MM.1S (cell line): ENCODE measurements at places on chromosomes 2 and 18.

DNA sequence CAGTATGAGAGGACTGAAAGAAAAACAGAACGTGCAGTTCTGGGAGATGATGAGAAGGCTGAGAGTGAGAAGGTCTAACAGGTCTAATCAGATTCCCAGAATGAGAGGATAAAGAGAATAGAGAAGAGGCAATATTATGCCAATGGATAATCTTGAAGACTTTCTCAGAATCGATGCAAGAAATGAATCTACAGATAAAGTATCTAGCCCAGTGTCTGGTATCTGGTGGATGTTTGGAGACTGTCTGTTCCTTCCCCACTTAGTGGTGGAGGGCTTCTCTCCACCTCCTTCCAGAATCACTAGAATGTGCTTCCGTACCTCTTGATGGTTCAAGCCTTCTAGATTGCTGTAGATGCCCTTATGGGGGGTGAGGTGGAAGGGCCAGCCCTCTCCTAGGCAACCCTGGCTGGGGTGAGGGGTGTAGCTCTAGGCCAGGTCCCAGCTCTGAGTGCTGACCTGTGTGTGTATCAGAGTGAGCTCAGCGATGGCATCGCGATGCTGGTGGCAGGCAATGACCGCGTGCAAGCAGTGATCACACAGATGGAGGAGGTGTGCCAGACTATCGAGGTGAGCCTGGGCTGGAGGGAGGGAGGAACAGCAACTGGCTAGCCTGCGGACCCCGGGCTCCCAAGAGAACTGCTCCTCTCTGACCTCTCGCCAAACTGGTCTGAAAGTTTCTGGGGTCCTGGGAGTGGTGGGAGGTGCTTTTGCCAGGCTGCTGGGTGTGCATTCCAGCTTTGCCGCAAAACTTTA, 3.6 kb downstream of the UCN start:
- H3K27me3 ChIP-seq = no peaks in the 10 kb centered on the region
- no peak overlapping the region for H3K4me3 ChIP-seq
- no peak overlapping the region for H3K27ac ChIP-seq
- DNase-seq = no peak

GRCh38 chr2:129212299-129212958, 767.0 kb upstream of the RAB6C start:
- no peak for DNase-seq
- H3K4me3 ChIP-seq = no peak overlapping the region
- H3K27ac ChIP-seq = no peak overlapping the region
- no peaks in the 10 kb centered on the region for H3K4me1 ChIP-seq

DNA sequence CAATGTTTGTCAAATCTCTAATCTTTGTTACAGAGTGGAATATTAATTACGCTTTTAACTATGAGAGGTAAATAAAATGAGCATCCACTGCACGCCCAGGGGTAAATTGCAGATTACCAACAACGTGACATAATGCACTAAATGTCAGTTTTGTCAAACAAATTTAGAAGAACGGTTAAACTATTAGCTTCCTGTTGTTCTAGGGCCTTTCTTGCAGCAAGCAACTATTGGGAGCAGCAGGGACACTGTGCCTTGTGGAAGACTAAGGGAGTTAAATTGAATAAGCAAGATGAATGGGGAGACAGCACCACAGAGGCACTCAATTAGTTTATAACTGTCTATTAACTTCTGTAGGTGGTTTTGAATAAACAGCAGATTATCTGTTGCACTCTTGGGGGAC, 391.0 kb upstream of the RAB12 start:
- H3K27me3 ChIP-seq = no peaks in the 10 kb centered on the region
- H3K4me1 ChIP-seq = no peaks in the 10 kb centered on the region
- DNase-seq = no peak
- no peak overlapping the region for H3K27ac ChIP-seq

GRCh38 chr2:2646433-2647051, 315.5 kb upstream of the MYT1L start:
- no peaks in the 10 kb centered on the region for H3K36me3 ChIP-seq
- no peak overlapping the region for H3K4me3 ChIP-seq
- H3K4me1 ChIP-seq = no peaks in the 10 kb centered on the region
- H3K27me3 ChIP-seq = no peaks in the 10 kb centered on the region
- peak; percentile 41 for DNase-seq

DNA sequence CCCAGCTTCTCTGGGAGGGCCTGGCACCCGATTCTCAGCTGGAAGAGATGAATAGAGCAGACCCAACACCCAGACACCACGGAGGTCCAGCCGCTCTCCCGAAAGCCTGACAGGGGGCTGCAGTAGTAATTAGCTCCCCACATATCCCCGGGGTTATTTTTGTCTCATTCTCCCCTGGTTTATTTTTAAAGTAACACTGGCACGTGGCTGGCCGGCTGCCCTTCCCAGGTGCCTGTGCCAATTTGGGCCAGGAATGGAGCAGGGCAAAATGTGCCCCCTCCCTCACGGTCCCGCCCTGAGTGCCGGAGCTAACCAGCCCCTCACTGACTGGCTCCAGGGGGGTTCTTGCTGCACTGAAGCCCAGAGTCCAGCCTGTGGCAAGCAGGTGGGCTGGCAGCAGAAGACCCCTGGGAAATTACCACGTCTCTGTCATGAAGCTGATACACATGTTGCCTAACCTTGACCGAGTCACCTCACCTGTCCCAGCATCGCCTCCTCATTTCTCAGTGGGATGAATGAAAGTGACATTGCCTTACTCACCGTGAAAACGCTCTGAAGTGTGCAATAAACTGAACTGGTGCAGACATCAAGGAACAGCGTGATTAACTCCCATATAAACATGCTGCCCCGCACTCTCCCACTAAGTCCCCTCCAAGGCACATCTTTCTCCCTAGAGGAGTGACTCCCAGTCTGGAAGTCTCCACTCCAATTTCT, 18.4 kb downstream of the KCNK3 start:
- H3K36me3 ChIP-seq = no peaks in the 10 kb centered on the region
- H3K27ac ChIP-seq = no peak overlapping the region
- no peaks in the 10 kb centered on the region for H3K4me1 ChIP-seq
- H3K4me3 ChIP-seq = no peak overlapping the region
- no peak for DNase-seq
- H3K27me3 ChIP-seq = peaks cover 80% of the 10 kb centered on the region
